Common myeloid progenitor, CD34-positive (primary cell): ENCODE measurements at places on chromosomes 5 and 9.
A peak's percentile ranks its signal among the peaks of the same experiment; 100 is the strongest.

- H3K4me1 ChIP-seq: peaks cover 6% of the 10 kb centered on the region
- H3K4me3 ChIP-seq: no peak overlapping the region
- no peaks in the 10 kb centered on the region for H3K27me3 ChIP-seq
- H3K27ac ChIP-seq: no peak overlapping the region
- no peak for DNase-seq
Observed at GRCh38 chr5:128522336-128522735, 15.7 kb downstream of the FBN2 start.

DNA sequence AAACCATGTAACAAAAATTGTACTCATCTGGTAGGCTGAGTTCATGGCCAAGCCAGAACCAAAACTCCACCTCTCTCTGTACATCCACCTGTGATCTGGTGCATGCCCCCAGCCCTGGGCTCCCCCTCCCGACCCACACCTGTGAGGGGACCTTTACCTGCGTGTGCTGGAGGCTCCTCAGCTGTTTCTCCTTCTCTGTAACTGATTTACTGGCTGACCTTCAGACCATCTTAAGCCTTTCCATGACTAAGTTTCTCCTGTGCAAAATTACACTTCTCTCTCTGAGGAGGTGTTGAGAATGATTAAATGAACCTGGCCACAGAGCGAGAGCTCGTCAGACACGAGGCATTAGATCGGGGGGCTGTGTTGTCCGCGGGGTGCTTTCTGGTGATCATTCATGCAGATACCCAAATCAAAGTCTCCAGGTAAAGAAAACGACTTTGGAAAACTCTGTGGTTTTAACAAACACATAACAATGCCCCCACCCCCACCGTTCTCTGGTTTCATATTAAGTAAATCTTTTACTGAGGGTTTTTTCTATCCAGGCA lies 136.4 kb downstream of the SEMA5A start:
- no peak overlapping the region for H3K4me3 ChIP-seq
- H3K36me3 ChIP-seq: no peaks in the 10 kb centered on the region
- no peak for DNase-seq
- no peak overlapping the region for H3K27ac ChIP-seq

DNA sequence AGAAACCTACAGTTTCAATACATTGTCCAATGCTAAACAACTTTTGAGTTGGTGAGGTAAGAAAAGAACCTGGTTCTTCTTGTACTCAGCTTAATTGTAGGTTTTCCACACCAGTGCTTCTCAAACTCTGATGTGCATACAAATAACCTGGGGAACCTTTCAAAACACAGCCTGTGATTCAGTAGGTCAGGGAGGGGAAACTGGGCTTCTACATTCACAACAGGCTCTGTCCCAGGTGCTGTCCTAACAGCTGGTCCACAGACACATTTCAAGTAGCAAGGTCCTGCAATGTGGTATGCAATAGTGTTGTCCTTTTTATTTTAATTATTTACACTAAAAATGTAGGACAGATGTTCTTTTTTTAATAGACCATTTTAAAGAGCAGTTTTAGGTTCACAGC lies 47.4 kb upstream of the SNCAIP start:
- H3K4me3 ChIP-seq: no peak overlapping the region
- DNase-seq: no peak
- H3K4me1 ChIP-seq: no peaks in the 10 kb centered on the region
- no peak overlapping the region for H3K27ac ChIP-seq
- no peaks in the 10 kb centered on the region for H3K27me3 ChIP-seq
- H3K36me3 ChIP-seq: no peaks in the 10 kb centered on the region

- no peaks in the 10 kb centered on the region for H3K27me3 ChIP-seq
- H3K4me1 ChIP-seq: no peaks in the 10 kb centered on the region
- H3K36me3 ChIP-seq: no peaks in the 10 kb centered on the region
- no peak for DNase-seq
Observed at GRCh38 chr9:19630760-19631159, 158.1 kb downstream of the SLC24A2 start.

GRCh38 chr5:178732281-178732680 lies 1.8 kb upstream of the ZNF354A start:
- H3K4me1 ChIP-seq: no peaks in the 10 kb centered on the region
- no peaks in the 10 kb centered on the region for H3K27me3 ChIP-seq
- DNase-seq: no peak
- H3K36me3 ChIP-seq: peaks cover 9% of the 10 kb centered on the region

- no peak overlapping the region for H3K4me3 ChIP-seq
- no peak overlapping the region for H3K27ac ChIP-seq
- no peaks in the 10 kb centered on the region for H3K36me3 ChIP-seq
- peaks cover 21% of the 10 kb centered on the region for H3K27me3 ChIP-seq
- DNase-seq: no peak
Observed at GRCh38 chr9:137989999-137990715, 112.6 kb downstream of the CACNA1B start.

DNA sequence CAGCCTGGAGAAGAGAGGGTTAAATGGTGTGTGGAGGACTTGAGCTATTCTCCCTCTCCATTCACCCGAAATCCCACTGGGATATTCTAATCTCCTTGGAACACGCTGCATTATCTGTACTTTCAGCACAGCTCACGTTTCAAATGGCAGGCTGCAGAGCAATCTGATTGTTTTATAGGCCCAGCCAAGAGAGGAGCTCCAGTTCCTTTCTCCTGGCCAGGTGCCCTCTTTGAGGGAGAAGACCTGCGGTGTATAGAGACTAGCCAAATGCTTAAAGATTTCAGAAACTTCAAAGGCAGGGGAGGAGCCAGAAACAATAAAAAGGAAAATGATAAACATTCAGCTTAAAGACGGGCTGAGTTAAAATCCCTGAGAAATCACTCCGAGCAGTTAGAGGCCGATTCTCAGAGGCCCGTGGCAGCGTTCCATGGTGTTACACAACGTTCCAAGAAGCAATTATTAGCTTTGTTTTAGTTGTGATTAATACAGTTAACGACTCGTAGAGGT lies 564.0 kb upstream of the KLF4 start:
- DNase-seq: no peak
- no peak overlapping the region for H3K27ac ChIP-seq
- H3K4me3 ChIP-seq: no peak overlapping the region
- no peaks in the 10 kb centered on the region for H3K4me1 ChIP-seq

DNA sequence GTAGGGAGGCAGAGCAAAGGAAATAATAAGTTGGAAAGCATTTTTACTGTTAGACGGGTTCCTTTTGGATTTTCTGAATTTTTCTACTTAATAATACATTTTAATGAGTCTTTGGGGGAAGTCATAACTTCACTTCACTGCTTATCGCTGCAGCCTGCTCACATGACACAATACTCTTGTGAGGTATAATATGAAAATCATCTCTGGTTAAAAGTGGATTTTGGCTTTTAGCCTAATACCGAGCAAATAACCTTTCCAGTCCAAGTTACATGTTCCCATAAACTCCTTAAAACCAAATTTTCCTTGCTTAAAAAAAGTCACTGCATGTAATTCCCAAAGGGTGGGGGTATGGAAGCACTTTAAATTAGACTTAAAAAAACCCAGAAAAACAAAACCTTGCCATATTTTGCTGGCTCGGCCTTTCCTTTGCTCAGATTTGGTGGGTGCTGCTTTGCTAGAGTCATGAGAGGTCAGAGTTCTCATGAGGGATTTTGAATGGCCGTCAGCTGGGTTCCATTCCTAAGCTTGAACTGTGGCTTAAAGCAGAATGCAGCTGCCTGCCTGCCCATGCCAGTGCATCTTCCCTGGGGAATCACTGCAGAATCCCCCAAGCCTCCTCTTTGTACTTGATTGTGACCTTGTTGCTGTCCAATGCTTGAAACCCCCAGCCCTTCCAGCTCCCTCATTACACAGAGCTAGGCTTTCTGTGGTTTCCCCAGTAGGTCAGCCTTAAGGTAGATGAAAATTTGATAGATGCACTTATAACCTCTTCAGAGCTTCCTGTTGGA lies 331.8 kb downstream of the KDM4C start:
- no peaks in the 10 kb centered on the region for H3K27me3 ChIP-seq
- H3K36me3 ChIP-seq: peaks cover 4% of the 10 kb centered on the region
- DNase-seq: no peak
- H3K4me1 ChIP-seq: no peaks in the 10 kb centered on the region

- H3K4me1 ChIP-seq: no peaks in the 10 kb centered on the region
- no peaks in the 10 kb centered on the region for H3K27me3 ChIP-seq
- no peak overlapping the region for H3K27ac ChIP-seq
- no peak for DNase-seq
- H3K36me3 ChIP-seq: no peaks in the 10 kb centered on the region
Observed at GRCh38 chr5:155834271-155834975, 492.5 kb upstream of the SGCD start.

GRCh38 chr9:1231998-1232919 lies 182.1 kb downstream of the DMRT2 start:
- no peak overlapping the region for H3K27ac ChIP-seq
- no peaks in the 10 kb centered on the region for H3K27me3 ChIP-seq
- no peaks in the 10 kb centered on the region for H3K4me1 ChIP-seq
- no peaks in the 10 kb centered on the region for H3K36me3 ChIP-seq
- no peak for DNase-seq
- H3K4me3 ChIP-seq: no peak overlapping the region

DNA sequence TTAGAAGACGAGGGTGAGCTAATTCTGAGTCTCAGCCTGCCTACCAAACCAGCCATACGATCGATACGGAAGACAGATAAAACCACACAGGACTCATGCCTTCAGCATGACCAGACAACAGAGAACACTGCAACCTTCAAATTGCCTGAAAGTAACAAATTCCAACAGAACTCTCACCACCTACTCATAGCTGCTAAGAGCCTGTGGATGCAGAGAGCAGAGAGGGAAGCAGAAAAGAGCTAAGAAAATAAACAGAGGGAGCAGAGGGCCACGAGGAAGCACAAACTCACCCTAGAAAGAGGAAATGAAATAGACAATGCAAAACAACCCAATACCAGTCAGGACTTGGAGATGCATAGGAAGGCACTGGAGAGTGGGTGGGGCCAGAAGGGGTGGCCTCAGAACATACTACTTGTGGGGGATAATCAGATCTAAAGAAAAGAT lies 86.7 kb upstream of the TAS2R1 start:
- H3K36me3 ChIP-seq: no peaks in the 10 kb centered on the region
- H3K27me3 ChIP-seq: no peaks in the 10 kb centered on the region
- no peaks in the 10 kb centered on the region for H3K4me1 ChIP-seq

DNA sequence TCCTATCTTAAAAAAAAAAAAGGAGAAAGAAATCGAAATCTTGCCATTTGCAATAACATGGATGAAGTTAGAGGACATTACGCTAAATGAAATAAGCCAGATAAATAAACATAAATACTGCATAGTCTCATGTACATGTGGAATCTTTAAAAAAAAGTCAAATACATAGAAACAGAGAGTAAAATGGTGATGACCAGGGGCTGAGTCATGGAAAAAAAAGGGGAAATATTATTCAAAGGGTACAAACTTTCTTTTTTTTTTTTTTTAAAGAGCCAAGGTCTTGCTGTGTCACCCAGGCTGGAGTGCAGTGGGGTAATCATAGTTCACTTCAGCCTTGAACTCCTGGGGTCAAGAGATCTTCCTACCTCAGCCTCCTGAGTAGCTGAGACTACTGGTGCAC lies 310.1 kb downstream of the ZNF608 start:
- no peak overlapping the region for H3K27ac ChIP-seq
- no peaks in the 10 kb centered on the region for H3K27me3 ChIP-seq
- H3K4me1 ChIP-seq: no peaks in the 10 kb centered on the region
- no peak overlapping the region for H3K4me3 ChIP-seq
- peak; percentile 23 for DNase-seq

GRCh38 chr9:4620057-4620765 lies 41.9 kb upstream of the PLPP6 start:
- H3K27me3 ChIP-seq: peaks cover 2% of the 10 kb centered on the region
- H3K36me3 ChIP-seq: no peaks in the 10 kb centered on the region
- H3K4me1 ChIP-seq: no peaks in the 10 kb centered on the region
- no peak overlapping the region for H3K27ac ChIP-seq

DNA sequence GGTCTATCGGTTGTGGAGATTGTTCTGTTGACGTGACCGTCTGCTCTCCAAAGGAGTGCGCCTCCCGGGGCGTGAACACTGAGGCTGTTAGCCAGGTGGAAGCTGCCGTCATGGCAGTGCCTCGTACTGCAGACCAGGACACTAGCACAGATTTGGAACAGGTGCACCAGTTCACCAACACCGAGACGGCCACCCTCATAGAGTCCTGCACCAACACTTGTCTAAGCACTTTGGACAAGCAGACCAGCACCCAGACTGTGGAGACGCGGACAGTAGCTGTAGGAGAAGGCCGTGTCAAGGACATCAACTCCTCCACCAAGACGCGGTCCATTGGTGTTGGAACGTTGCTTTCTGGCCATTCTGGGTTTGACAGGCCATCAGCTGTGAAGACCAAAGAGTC lies 128.9 kb upstream of the DMRT1 start:
- no peak for DNase-seq
- peaks cover 2% of the 10 kb centered on the region for H3K4me1 ChIP-seq
- H3K4me3 ChIP-seq: no peak overlapping the region
- no peaks in the 10 kb centered on the region for H3K27me3 ChIP-seq
- no peak overlapping the region for H3K27ac ChIP-seq

DNA sequence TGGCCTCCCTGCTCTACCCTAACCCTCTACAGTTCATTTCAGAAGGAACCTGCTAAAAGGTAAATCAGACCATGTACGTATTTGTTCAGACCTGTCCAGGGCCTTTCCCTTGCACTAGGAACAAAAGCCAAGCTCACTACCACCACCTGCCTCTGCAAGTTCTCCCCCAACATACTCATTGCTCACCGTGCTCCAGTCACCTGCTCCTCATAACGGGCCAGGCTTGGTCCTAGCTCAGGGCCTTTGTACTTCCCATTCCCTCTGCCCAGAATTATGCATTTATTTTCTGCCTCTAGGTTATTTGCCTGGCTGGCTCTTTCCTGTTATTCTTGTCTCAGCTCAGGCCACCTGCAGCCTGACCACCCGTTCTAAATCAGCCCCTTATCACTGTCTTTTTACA lies 4.8 kb upstream of the FGF1 start:
- H3K4me3 ChIP-seq: no peak overlapping the region
- DNase-seq: no peak
- H3K27me3 ChIP-seq: no peaks in the 10 kb centered on the region
- no peak overlapping the region for H3K27ac ChIP-seq

- no peak overlapping the region for H3K4me3 ChIP-seq
- peaks cover 4% of the 10 kb centered on the region for H3K4me1 ChIP-seq
- no peak for DNase-seq
- no peaks in the 10 kb centered on the region for H3K36me3 ChIP-seq
- H3K27me3 ChIP-seq: no peaks in the 10 kb centered on the region
Observed at GRCh38 chr5:31768046-31768445, 129.1 kb downstream of the PDZD2 start.

GRCh38 chr5:103397739-103398581 lies 139.4 kb downstream of the MACIR start:
- no peaks in the 10 kb centered on the region for H3K27me3 ChIP-seq
- no peaks in the 10 kb centered on the region for H3K4me1 ChIP-seq
- no peak overlapping the region for H3K27ac ChIP-seq
- no peak overlapping the region for H3K4me3 ChIP-seq
- no peak for DNase-seq

DNA sequence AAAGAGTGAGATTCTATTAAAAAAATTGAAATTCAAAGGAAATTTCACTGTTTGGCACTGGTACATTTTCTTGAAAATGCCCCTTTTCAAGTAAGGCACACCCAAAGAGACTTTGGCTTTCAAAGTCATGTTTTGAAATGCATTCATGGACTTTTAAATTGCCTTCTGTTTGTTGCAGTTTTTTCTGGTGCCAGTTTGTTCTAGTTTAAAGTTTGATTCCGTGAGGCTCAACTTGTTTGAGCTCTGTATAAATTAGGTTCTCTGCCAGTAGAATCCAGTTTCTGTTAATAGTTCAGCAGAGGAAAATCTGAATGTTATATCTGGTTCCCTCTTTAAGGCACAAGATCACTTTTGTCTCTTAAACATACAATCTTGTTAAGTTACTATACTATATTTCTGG lies 16.4 kb downstream of the ATP6V0E1 start:
- peaks cover 26% of the 10 kb centered on the region for H3K4me1 ChIP-seq
- peaks cover 5% of the 10 kb centered on the region for H3K36me3 ChIP-seq
- no peak for DNase-seq
- no peak overlapping the region for H3K4me3 ChIP-seq
- H3K27me3 ChIP-seq: no peaks in the 10 kb centered on the region
